ENCODE measurements at places on chromosomes 2 and 18. TPM values are rescaled to one million over a fixed set of nuclear protein-coding genes. Genes with fewer than 3 reads are reported as not detected.

The PLEK gene
- not detected for total RNA-seq

The ABCB11 gene
- total RNA-seq, result 0.02 TPM

The SLC8A1 gene
- 0.71 TPM for total RNA-seq

The OR6B2 gene
- not detected for total RNA-seq

The PCARE gene
- not detected for total RNA-seq

The UGT1A3 gene
- not detected for total RNA-seq

The POTEJ gene
- total RNA-seq, result not detected

All from A549 treated with DMSO at 1 μM for 4 hours (cell line).